ENCODE measurements at places on chromosomes 12 and 14.

- DNase-seq: no peak
Observed at GRCh38 chr12:63955831-63956666, 111.5 kb downstream of the SRGAP1 start.

DNA sequence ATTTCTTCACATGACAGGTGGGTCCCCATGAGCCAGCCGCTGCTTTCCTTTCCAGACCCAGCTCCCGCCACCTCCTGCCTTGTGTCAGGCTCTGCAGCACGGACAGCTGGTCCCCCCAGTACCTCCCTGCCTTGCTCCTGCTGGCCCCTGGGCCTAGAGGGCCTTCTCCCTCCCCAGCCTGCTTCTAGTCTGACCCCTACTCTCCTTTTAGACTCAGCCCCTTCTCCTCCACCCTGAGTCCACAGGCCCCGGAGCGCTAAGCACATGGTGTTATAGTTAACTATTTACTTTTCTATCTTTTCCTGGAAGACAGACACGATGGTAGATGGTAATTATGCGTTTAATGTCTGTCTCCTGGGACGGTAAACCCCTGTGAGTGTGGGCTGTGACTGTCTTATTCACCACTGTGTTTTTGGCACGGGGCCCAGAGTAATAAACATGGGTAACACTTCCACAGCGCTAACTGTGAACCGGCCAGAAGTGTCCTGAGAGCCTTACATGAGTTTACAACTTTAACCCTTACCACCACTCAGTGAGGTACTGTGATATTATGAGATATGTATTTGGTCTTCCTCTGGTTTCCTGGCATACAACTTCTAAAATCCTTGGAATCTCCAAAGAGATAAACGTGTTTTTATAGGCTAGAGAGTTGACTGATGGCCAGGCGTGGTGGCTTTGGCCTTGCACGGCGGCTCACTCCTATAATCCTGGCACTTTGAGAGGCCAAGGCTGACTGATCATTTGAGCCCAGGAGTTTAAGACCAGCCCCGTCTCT lies 41.2 kb downstream of the DGLUCY start:
- DNase-seq: no peak

- no peak for DNase-seq
Observed at GRCh38 chr12:93740751-93741150, 63.6 kb downstream of the CRADD start.

- no peak for DNase-seq
Observed at GRCh38 chr12:90959538-90960139, 4.7 kb upstream of the CCER1 start.

DNA sequence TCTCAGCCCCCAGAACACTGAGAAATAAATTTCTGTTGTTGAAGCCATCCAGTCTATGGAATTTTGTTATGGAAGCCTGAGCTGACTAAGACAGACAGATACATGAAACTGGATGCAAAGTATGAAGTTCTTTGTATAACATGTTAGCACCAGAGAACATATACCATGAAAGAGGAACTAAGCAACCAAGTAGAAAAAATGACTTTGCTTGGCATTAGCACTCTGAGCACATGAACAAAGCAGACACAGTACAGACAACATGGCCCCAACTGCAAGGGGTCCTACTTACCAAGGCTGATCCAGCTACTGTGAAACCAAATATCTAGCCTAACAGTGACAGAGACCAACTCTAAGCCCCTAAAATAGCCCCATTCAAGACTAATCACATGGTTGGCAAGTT lies 13.8 kb downstream of the EXOC5 start:
- DNase-seq: no peak

DNA sequence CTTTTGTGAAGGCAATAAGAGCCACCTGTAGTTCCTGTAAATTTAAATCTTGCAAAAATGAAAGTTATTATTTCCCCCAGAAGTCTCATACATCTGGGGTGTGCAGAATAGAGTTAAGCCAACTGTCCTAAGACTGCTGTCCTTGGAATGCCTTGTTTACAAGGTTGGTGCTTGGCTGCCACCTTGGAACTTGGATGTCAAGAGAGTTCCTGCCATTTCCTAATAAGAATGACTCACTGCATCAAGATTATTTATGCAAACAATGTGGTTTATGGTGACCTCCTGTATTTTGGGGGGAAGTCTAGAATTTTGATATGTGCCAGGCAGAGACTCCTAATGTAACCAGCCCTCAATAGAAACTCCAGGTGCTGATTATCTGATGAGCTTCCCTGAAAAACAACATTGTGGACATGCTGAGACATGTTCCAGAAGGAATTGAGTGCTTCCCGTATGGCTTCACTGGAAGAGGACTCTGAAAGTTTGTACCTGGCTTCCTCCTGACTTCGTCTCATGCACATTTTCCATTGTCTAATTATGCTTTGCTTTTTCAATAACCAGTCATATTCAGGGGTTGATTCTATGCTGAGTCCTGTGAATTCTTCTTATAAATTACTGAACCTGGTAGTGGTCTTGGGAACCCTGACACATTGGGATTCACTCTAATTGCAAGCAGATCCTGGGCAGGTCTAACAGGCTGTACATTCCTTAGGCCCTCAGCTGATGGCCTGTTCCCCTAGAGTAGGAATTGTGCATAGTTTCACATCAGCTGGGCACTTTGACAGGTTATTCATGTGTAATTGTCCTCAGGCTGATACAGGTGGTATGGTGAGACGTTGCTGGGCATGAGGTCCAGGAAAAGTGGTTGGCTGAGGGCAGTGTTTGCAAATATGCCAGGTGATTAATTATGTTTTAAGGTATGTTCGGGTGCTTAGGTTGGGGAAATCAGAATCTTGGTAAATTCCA lies 1370.7 kb upstream of the TMEM132C start:
- no peak for DNase-seq

- no peak for DNase-seq
Observed at GRCh38 chr12:13223179-13223804, 26.8 kb downstream of the EMP1 start.

DNA sequence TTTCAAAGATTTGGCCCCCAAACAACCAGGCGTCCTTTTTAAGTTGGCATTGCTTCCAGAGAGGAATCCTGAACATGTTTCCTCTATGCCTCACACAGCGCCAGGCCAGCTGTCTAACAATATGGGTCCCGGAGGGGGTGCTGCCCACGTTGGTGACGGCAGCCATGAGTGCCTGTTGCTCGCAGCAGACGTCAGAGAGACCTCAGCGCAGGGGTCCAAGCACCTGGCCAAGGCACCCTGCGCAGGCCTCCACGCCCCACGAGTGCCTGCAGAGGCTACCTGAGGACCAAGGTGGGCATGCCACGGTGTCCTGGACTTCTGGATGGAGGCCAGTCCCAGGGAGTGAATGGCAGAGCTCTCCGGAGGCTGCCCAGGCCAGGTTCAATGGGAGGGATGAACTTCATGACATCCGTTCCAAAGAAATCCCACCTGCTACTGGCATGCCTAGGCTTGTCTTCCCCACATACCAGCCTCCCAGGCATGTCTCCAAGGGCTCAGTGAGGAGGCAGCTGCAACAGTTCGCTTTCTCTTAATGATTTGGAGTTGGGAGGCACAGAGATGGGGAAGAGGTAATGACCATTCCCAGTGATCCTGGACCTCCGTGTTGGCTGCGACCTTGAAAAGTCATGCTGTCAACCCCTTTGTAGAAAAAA lies 11.6 kb upstream of the FOXN3 start:
- DNase-seq: no peak

DNA sequence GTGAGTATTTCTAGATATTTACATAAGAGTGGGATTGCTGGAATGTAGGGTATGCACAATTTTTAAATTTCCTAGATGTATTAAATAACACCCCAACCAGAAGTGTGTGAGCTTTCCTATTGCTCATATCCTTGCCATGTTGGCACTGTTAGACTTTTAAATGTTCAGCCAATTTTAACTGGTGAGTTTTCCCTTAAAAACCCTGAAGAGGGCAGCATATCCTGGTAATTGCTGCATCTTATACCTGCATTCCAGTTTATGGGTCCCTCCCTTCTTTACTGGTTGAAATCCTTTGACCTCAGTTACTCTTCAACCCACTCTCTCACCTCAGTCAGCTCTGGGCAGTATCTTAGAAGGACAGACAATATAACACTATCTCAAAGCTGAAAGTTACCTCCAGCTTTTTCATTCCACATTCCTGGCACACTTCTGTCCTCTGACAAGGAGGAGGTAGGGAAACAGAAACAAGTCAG lies 270.6 kb downstream of the PAWR start:
- DNase-seq: no peak

GRCh38 chr12:52141306-52141705 lies 50.5 kb downstream of the KRT80 start:
- DNase-seq: no peak

DNA sequence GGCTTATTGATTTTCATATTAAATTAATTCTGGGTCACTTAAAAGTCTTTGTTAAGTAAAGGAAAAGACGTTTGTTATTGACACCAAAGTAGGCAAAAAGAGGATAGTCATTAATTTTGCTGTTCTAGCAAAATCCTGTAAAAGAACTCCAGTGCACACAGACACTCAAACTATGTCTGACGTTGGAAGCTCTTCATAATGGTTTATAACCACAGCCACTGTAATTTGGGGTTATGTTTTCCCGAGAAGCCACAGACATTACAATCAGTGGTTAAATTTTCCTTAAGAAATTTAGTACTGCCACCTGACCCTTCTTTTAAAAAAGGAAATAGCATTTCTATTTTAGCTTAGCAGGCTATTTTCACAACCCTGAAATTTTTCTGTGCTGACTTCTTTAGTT lies 267.5 kb downstream of the CCDC91 start:
- no peak for DNase-seq

DNA sequence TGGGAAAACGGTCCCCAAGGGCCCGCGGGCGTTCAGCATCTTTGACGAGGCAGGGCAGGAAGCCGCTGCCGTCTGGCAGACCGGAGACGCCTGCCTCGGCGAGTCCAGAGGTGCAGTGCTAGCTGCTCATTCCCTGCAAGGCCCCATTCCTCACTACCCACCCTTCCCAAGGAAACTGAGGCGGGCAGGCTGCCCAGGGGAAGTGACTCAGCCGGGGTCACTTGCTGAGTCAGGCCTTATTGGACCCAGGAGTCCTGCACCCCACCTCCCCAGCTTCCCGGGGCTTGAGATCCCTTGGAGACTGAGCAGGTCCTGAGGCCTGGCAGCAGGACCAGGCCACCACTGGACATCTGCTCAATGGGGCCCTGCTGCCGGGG lies 3.7 kb downstream of the SH2B3 start:
- DNase-seq: no peak

GRCh38 chr12:13163868-13164635 lies 32.5 kb upstream of the EMP1 start:
- no peak for DNase-seq
